ENCODE measurements at places on chromosomes 7 and 10.

- no peak for DNase-seq
Measured at GRCh38 chr10:59971915-59972314, 65.6 kb upstream of the CCDC6 start.

- DNase-seq, result peak; percentile 47
Measured at GRCh38 chr10:74419958-74420375, 268.9 kb downstream of the ADK start.

DNA sequence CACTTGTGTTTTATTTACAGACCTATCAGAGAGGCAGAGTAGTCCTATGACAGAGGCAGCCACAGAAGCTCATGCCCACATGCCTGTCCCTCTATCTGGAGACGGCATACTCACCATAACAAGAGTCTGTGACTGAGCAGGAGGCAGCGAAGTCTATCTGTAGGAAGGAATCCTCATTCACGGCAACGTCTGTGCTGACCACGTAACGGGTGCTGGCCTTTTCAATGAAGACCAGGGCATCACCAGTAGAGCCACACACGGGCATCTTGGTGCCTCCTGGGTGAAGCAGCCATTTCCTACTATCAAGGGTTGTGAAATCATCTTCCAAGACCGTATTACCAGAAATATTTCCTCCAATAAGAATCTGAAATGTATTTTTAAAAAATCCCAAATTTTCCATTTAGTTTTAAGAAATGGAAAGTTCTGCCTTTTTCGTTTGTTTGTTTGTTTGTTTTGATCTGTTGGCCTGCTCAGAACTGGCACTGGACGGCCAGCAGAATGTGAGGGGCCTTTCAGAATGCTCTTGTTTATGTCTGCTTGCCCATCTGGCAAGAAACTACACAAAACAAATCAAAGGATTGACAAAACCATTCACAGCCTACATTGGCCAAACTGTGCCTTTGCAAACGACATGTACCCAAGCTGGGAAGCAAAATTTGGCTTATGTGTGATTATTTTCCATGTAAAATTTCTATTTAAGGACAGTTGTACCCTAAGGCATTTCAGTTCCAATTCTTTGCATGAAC, 93.1 kb upstream of the SLC26A5 start:
- DNase-seq, result no peak

- no peak for DNase-seq
Measured at GRCh38 chr10:5441106-5441505, 28.7 kb downstream of the NET1 start.

GRCh38 chr7:149448961-149449360, 11.9 kb downstream of the ZNF777 start:
- DNase-seq, result no peak

DNA sequence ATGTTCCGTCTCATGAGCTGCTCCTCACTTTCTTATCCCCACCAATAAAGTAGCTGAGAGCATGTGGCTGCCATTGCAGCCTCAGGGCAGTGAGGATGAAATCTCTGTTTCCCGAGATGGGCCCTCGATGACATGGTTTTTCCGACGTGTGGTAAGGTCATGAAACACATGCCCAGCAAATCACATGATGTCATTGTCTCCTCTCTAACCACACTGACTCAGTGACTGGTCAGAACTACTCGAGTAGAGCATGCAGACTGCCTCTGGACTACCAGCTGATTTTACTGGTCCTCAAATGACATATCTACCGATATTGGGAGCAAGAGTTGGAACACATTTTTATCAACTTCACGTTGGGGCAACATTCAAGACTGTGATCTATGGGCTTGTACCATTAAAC, 786.1 kb downstream of the CNTNAP2 start:
- DNase-seq, result no peak

DNA sequence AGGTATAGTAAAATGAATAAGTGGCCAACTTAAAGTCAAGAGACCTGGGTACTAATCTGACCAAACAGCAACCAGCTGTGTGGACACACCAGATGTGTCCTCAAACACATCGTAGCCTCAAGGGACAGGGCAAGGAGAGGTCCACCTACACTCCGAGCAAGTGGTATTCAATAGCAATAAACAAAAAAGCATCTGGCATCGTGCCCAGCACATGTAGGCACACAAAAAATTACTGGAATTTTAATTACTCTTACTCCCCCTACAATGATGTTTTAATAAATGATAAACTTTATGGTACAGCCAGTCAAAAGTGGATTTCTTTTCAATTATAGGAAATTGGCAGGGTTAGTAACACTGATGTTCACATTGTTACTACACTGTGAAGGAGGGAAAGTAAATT, 3.5 kb upstream of the RGS10 start:
- no peak for DNase-seq

DNA sequence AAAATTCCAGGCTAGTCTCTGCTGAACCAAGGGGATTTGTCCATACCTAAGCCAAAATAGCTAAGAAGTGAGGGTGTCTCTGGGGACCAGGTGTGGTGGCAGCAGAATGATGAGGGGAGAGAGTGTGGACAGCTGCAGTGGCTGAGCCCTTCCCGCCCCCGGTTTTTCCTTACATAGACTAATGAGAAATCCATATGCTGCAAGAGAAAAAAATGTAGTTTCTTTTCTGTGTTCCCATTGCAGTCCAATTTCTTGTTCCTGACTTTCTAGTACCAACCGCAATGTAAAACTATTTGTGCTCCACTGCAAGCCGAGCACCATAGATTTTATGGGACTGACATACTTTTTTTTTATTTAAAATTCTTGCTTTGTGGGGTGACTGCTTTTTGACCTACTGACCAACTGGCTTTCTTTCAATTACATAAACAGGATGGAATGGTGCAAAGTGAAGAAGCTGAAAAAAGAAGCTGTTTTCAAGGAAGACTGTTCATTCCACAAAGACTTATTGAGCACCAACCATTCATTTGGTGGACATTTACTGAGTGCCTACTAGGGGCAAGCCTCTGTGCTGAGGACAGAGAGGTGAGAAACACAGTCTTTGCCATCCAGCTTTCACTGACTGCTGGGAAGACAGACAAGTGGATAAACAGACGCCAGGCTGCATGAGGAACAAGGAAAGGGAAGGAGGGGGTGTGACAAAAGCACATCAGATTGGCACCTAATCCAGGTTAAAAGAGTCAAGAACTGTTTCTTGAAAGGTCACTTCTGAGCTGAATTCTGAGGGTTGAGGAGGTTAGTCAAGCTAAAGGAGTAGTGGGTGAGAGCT, 9.8 kb downstream of the CEP41 start:
- no peak for DNase-seq

- DNase-seq, result no peak
Measured at GRCh38 chr10:83929399-83929798, 209.9 kb upstream of the GHITM start.

GRCh38 chr10:123837756-123838155, 53.9 kb downstream of the CPXM2 start:
- DNase-seq, result no peak

DNA sequence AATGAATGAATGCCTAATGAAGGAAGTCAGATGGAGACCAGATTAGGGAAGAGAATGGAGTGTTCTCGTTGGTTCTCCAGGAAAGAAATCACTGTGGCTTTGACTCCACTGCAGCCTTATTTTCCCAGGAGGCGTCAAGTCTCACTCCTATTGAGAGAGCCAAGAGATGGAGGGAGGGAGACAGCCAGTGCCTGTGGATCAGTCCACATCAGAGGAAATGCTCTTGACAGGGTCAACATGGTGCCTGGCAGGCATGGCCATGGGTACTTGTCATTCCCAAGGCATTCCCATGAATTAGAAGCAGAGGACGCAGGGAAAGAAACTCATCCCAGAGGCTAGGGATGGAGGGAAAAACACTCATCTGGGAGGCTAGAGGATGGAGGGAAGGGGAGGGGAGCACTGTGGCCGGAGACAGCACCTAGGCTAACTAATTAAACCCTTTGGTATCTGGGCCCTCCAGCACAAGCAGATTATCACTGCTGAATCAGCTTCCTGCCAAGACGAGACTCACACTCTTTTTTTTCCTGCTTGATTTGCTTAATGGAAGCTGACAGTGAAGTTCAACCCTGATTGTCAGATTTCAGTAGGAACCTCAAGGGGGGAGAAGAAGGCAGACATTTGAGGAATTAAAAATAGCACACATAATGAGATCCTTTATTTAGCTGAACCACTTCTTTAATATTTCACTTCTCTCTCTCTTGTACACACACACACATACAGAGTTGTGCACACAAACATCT, 1233.2 kb upstream of the AUTS2 start:
- DNase-seq, result no peak

GRCh38 chr10:88236121-88236743, 346.9 kb downstream of the RNLS start:
- DNase-seq, result no peak

DNA sequence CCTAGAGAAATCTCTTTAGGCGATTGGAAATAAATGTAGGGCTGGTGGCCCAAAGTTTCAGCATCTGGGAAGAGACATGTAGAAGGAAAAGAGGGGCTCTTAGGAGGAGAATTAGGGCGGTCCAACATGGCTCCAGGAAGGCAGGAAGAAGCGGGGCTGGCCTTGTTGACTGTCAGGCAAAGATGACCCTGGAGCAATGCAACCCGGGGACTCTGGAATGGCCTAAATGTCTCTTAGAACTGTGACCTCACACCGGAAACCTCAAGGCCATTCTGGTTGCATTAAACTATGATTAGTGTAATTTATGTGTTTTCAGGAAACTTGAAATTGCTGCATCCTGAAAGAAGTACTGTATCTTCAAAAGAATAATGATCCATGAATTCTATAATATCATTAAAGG, 66.8 kb downstream of the NRP1 start:
- no peak for DNase-seq

- no peak for DNase-seq
Measured at GRCh38 chr7:139619367-139619657, 95.8 kb downstream of the CLEC2L start.

DNA sequence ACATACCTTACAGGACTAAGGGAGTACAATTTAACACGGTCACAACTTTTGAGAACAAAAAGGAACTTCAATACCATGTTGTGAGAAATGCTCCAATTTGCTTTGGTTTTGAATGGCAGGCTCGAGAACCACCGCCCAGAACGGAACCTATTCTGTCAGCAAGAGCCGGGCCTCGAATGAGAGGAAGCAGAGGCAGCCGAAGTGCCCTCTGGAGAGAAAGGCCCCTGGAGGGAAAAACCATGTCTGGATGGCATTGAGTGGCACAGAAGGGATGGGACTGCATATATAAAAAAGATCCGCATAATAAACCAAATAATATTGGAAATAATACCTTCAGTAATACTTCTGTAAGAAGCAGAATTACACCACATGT, 85.6 kb downstream of the CHST15 start:
- no peak for DNase-seq

- no peak for DNase-seq
Measured at GRCh38 chr10:72000073-72001032, 36.2 kb downstream of the CHST3 start.

GRCh38 chr10:122112625-122113160, 123.7 kb downstream of the TACC2 start:
- DNase-seq, result no peak

DNA sequence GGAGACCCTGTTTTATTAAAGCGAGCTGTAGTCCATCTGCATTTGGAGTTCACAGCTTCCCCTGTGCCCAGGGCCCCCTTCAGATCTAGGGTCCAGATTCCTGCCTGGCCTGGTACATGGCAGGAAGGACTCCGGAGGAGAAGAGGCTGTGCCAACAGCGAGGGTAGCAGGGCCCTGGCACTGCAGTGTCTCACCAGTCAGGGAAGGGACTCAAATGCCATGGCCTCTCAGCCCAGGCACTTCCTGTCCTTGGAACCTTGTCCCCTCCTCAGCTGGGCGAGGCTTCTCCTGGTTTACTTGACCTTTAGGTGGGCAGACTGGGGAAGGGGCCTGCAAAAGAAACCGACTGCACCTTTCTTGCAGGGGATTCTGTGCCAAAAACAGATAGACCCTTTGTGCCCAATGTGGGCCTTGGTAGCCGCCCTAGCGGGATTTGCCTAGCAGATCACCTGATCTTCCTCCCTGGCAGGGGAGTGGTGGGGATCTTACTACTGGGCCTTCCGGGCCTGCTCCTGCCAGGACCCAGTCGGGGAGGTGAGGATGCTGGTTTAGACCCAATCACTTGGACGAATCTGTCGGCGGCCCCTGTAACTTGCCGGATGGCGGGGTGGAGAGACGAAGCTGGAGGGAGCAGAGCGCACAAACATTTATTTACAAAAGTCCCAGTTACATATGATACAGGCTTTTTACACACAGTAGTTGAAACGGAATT, 161.9 kb downstream of the RNF216 start:
- no peak for DNase-seq

DNA sequence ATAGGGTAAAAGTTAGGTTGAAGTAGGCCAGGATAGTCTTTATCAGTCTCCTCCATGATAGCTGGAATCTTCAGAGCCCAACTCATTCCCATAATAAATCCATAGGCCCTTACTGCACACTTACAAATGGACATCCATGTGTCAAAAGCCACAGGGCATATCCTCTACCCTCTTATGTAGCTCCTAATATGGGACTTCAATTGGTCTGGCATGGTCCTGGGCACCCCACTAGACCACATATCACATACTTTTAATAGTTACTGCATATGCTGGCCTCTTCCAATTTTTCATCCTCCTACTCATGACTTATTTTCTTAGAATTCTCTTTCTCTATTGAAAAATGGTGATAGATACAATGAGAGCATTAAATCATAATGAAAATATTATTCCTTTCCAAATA, 169.3 kb downstream of the MAGI2 start:
- DNase-seq, result no peak

DNA sequence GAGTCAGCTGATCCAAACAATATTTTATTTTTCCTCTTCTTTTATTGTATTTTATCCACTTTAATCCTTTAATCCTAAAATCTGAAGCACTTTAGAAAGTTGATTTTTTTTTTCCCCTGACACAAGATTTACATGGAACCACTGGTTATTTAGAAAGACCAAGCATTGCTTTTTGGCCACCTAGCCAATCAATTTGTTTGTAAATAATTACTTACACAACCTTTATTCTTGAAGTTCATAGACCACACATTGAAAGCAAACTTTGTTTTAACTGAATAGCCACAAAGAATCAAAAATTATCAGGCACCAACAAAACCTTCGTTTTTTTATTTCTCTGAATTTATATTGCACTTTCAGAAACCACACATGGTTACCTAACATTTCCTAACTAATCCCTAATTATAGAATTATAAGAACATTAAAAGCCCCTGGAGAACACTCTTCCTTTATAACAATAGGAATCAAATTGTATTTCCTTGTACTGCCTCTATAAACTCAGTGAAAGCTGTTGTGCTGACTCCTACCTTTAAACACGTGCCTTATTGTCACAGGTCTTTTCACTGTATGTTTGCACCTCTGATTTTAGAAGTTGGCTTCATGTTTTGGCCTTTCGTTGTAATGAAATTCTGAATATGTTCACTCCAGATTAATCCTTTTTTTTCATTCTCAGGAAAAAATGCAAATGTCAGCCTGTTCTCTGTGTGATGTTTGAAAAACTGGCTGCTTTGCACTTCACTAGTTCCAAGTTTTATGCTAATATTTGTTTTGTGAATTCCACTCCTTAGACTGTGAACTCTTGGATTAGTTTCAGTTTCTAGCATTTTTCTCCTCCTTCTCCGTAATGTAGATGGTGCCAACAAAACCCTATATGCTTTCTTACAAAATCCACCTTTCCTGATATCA, 1511.9 kb downstream of the REEP3 start:
- DNase-seq, result no peak
